ENCODE measurements at places on chromosomes 1 and 21. TPM values are rescaled to one million over a fixed set of nuclear protein-coding genes. Genes with fewer than 3 reads are reported as not detected.

Gene GRIK3
- total RNA-seq, result 0.38 TPM

GRCh38 chr1:17119076-17119772 lies at the start of gene PADI2:
Gene PADI2 (minus strand): TSS chr1:17119451. CDS start chr1:17119371, 80 bp downstream.
- DNase-seq, result peak; percentile 73

DNA sequence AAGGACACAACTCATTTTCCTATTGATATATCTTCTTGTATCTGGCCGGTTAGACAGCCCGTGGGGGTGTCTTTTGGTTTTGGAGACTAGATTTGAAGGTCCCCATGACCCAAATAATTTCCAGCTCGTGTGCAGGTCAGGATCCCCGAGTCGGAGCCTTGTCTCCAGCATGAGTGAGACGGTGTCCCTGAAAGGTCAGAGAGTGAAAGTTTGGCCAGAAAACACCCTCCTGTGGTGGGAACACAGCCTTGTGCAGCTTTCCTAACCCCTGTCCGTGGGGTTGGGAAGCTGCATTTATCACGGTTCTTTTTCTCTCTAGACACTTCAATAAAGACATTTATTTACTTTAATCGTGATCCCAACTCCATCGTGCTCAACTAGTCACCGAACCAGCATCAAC lies 17.6 kb downstream of the COQ8A start:
- DNase-seq, result no peak

DNA sequence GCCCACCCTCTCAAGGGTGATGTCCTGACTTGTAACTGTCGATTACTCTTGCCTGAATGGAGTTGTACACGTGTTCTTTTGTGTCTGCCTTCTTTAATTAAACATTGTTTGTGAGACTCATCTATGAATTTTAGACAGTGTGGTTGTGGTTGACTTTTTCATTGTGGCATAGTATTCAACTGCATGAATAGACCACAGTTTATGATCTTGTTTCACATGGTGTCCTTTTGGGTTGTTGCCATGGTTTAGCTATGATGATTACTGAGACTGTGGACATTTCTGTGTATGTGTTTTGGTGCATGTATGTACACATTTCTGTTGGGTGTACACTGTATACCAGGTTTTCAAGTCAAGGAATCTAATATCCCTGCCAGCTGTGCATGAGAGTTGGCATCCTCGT lies 30.1 kb downstream of the PRMT2 start:
- no peak for DNase-seq

DNA sequence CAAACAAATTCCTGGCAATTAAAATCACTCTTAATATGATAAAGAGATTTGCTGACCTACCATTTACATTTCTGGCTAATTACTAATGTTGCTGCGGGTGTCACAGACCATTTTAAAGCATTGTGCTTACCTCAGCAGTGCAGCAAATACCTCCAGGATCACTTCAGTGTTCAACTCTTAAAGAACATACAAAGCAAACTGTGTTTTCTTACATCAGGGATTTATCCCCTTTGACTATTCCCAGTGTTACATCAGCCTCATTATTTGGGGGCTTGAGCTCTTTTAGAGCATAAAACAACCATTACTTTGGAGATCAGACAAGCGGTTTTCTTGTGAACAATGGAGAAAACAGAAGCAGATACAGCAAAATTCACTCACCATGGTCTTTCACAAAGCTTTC lies 185.4 kb downstream of the LYPLAL1 start:
- DNase-seq, result no peak

Gene VPS72
- total RNA-seq, result 110 TPM

DNA sequence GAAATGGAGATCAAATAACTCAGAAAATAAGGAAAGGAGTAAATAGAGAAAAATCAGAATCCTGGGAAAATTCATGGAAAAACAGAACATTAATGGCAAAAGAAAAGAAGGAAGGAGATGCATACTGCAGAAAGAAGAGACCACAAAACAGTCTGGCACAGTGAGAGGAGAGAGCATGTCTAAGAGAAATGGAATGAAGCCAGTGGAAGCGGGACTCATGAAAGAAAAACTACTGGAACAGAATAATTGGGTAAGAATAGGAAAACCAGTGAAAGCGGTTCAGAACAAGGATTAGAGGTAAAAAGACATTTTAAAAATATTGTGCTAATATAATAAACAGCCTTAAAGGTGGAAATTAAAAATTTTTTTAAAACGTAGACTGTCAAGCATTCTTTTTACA lies 93.6 kb upstream of the GREM2 start:
- no peak for DNase-seq

- DNase-seq, result no peak
Observed at GRCh38 chr21:44354001-44354405, 582 bp downstream of the TRPM2 start.

GRCh38 chr1:48493041-48493440 lies 21.0 kb upstream of the SPATA6 start:
- no peak for DNase-seq

GRCh38 chr1:212485571-212485912 lies 52.8 kb downstream of the NENF start:
- no peak for DNase-seq

GRCh38 chr1:232980986-232981560 lies 30.7 kb downstream of the NTPCR start:
- no peak for DNase-seq

Gene ZNF683
- not detected for total RNA-seq

- DNase-seq, result no peak
Observed at GRCh38 chr1:8747879-8748825, 69.3 kb downstream of the RERE start.

GRCh38 chr1:6660415-6661049 lies 35.9 kb downstream of the THAP3 start:
- DNase-seq, result no peak

Gene ITLN2
- 1.8 TPM for total RNA-seq

Gene THEM5
- not detected for total RNA-seq

- DNase-seq, result no peak
Observed at GRCh38 chr1:40042341-40042740, 1.8 kb downstream of the CAP1 start.

Gene FCRL2
- not detected for total RNA-seq

Gene SYT11
- total RNA-seq, result 1.7 TPM

DNA sequence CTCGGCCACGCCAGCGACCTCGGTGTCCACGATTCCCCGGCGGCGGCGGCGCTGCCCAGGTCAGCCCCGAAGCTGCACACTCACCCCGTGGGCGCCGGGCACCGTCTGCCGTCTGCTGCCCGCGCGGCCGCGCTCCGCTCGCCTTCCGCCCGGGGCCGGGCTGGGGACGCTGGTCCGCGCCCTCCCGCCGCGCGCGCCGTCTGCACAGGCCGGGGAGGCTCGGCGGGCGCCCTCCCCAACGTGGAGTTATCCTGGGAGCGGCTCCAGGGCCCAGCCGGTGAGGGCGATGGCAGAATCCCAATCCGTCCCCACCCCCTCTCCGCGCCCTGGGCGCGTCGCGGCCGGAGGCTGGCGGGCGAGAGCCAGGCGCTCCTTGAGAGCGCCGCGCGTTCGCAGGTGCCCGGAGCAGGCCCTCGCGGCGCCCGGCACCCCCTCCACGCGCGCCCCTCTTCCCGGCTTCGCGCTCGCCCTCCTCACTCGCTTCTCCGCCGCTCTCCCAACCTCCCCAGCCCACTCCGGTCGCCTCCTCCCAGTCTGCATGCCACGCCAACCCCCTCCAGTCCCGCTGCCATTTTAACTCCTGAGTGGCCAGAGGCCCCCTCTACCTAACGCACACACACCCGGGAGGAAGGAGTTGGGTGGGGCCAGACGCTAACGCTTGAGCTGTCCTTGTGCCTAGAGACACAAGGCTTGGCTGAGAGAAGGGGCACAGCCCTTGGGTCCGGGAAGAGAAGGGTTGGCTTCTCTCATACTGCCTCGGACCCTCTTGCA lies at the start of gene LRRN2:
Gene LRRN2, minus strand, starts transcription at position 503 of the 771 bp plus-strand sequence. CDS start 65,746 bp downstream, outside the sequence.
- peak; percentile 19 for DNase-seq

GRCh38 chr1:112296908-112297307 lies 99.1 kb upstream of the CTTNBP2NL start:
- DNase-seq, result no peak

GRCh38 chr1:28115267-28115666 lies 26.9 kb upstream of the EYA3 start:
- DNase-seq, result no peak

GRCh38 chr1:56411484-56412180 lies 167.7 kb downstream of the PLPP3 start:
- DNase-seq, result no peak

DNA sequence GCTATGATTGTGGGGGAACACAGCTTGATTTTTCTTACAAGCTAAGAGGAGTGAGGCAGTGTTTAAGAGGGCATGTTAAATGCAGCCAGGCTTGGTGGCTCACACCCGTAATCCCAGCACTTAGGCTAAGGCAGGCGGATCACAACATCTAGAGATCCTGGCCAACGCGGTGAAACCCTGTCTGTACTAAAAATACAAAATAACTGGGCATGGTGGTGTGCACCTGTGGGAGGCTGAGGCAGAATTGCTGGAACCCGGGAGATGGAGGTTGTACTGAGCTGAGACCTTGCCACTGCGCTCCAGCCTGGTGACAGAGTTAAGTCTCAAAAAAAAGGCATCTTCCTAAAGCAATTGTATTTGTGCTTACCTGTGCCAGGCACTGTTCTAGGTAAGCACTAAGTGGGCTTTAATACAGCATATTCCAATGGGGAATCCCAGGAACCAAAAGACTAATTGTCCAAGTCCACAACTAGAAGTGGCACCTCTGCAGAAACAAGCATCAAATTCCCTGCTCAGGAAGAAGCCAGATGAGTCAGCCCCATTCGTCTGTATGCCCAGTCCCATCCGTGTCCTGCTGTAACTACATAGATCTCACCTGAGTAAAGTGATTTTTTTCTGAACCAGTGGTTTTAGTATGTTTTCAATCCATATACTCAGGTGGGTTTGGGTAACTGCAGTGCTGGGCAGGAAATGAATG lies 4.6 kb downstream of the RCC1 start:
- no peak for DNase-seq

- DNase-seq, result peak; percentile 43
Observed at GRCh38 chr1:206608108-206608698, 4.1 kb downstream of the EIF2D start.

- DNase-seq, result no peak
Observed at GRCh38 chr1:24964811-24965570, 34.9 kb upstream of the RUNX3 start.

Gene TMEM269
- 0.42 TPM for total RNA-seq

DNA sequence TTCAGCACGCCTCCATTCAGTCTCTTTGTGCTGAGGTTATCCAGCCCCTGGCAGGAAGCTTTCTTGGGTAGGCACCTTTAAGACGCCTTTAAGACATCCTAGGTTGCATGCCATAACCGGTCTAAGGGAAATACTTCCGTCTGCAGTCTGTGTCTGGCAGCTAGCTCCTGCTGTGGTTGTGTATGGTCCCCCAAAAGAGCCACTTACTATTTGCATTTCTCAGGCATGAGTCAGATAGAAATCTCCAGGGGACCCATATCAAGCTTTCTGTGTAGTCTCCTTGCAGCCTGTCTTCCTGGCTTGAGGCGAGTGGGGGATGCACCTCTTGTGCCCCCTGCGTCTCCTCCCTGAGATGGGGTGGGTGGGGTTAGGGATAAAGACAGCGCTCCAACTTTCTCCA lies 10.0 kb upstream of the RYR2 start:
- no peak for DNase-seq

DNA sequence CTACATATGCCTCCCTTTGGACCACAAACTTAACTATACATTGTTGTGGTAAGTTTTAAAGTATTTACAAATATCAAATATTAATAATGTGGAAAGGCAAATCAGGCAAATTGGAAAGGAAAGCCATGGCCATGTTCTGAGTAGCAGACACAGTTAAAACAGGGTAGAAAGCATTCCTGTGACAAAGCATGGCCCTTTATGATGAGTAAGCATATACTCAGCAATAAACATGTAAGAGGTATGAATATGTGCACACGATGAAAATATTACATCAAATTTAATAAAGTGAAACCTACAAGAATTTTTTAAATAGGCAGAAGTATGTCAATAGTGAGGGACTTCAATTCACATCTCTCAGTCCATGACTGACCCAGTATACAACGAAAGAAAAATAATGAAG lies 389.2 kb downstream of the DSCAM start:
- DNase-seq, result no peak

- no peak for DNase-seq
Observed at GRCh38 chr1:44714532-44714931, 16.4 kb downstream of the RNU5D-1 start.

Gene ACTL8
- not detected for total RNA-seq

GRCh38 chr1:231855361-231855760 lies 228.8 kb downstream of the DISC1 start:
- no peak for DNase-seq

DNA sequence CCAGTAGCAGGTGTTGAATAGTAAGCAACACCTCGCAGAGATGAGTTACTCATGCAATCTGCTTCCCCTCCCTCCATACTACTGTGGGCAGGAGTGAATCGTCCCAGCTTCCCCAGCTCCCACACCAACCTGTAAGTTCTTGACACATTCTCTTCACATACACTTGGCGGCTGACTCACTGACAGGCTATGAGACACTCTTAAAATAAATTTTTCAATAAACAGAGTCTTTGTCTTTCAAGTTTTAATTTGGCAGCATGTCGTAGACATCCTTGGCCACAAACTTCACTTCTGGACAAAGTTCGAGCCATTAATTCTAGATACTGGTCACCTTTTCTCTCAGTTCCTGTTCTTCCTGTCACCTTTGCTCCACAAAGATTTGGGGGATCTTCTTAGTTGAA lies 290.7 kb downstream of the TM2D1 start:
- DNase-seq, result no peak

- DNase-seq, result no peak
Observed at GRCh38 chr1:208068407-208068806, 157.5 kb upstream of the CD34 start.

Gene SRSF10
- 220 TPM for total RNA-seq

- DNase-seq, result no peak
Observed at GRCh38 chr21:36321325-36322082, 1.5 kb downstream of the MORC3 start.

Gene HRNR
- not detected for total RNA-seq
